ENCODE measurements at places on chromosomes 12 and 14.

DNA sequence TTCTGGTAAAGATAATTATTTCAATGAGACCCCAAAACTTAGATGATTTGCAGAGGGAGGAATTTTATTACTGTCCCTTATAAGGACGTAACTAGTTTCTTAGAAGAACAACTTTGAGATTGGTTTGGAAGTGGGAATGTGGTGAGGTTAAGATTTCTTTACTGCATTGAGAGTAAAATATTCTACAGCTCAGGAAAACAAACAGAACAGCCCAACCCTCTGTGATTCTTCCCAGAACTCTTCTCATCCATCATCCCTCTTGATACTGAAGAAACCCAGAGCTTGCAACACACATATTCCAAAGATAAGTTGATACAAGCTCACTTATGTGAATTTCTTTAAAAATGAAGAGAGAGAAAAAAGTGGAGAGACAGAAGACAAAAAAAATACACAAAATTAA is 234.2 kb downstream of the CRADD start:
- no peak for DNase-seq

DNA sequence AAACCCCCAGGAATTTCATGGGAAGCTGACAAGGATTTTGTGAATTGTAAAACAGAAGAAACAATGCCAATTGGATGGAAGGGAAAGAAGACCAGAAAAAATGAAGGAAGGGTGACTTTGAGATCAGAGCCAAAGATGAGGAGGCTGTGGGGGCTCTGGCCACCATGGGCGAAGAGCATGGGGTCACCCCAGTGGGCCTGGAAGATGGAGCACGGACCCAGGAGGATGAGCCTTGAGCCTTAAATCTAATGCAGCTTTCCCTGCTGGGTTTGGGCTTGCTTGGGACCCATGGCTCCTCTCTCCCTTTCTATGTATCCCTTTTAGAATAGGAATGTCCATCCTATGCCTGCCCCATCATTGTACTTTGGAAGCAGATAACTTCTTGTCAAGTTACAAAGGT is 322.2 kb downstream of the TMEM121 start:
- no peak for DNase-seq

DNA sequence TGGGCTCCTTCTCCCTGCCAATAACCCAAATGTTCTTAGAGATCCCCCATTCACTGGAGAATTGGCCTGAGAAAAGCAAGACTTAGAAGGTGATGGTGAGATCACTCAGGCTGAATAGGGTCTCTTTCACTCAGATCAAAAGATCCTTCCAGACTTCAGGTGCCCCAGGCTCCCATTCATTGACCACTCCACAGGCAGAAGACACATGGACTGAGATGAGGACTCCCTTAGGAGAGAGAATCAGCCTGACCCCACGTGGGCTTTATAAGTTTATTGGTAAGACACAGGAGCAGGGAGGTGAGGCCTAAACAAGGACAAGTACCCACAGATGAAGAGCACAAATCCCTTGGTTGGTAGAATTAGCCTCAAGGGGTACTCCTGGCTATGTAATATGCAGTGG is 6.1 kb upstream of the KRT72 start:
- DNase-seq = no peak

- DNase-seq = no peak
Observed at GRCh38 chr12:104707794-104708558, 250.1 kb downstream of the SLC41A2 start.
